ENCODE measurements at places on chromosomes 6 and 20. TPM values are rescaled to one million over a fixed set of nuclear protein-coding genes. Genes with fewer than 3 reads are reported as not detected.

Gene OR2H2
- total RNA-seq = not detected

Gene SLC35B3
- 12.6 TPM for total RNA-seq

DNA sequence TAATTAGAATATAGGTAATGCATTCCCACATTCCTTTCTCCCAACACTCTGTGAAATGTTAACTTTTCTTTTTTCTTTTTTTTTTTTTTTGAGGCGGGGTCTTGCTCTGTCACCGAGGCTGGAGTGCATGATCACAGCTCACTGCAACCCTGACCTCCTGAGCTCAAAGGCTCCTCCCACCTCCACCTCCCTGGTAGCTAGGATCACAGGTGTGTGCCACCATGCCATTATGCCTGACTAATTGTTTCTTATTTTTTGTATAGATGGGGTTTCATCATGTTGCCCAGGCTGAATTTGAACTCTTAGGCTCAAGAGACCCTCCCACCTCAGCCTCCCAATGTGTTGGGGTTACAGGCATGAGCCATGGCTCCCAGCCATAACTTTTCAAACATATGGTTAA, 135.7 kb upstream of the SHLD1 start:
- no peak for DNase-seq

DNA sequence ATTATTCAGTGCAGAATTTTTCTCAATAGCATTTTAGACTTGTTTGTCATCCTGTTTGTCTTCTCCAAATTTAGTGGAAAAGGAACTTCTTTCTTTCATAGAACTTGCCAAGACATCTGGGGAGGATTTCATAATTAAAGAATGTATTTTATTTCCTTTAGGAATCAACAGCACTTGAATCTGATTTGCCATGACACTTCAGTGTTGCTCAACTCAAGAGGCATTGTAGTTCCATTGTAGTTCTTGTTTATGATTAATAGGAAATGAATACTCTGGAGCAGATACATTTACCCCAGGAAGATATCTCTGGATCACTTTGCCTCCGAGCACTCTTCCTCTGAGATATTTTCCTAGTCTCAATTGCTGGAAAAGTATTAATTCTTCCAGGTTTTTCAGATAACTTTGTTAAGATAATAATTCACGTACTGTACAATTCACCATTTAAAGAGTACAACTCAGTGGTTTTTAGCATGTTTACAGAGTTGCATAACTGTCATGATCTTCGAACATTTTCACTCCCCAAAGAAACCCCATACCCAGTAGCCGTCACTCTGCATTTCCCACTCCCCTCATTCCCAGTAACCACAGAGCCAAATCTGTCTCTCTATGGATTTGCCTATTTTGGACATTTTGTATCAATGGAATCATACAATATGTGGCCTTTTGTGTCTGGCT, 29.7 kb downstream of the AKAP12 start:
- DNase-seq = no peak

DNA sequence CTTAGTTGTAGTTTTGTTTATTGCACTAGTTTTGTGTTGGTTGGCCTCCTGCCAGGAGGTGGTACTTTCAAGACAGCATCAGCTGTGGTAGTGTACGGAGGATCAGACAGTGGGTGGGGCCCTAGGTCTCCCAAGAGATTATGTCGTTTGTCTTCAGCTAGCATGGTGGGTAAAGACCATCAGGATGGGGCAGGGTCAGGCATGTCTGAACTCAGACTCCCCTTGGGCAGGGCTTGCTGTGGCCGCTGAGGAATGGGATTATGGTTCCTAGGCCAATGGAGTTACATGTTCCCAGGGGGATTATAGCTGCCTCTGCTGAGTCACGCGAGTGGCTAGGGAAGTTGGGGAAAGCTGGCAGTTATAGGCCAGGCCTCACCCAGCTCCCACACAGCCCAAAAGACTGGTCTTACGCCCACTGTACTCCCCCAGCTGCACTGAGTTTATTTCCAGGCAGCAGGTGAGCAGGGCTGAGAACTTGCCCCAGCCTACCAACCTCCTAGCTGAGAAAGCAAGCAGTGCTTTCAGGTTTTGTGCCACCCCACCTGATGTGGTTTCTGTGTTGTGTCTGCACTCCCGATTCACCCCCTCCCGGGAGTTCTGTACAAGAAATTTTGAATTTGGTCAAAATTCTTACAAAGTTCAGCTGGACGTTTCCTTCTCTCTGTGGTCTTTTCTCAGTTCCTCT, 24.7 kb downstream of the ZSCAN31 start:
- no peak for DNase-seq

DNA sequence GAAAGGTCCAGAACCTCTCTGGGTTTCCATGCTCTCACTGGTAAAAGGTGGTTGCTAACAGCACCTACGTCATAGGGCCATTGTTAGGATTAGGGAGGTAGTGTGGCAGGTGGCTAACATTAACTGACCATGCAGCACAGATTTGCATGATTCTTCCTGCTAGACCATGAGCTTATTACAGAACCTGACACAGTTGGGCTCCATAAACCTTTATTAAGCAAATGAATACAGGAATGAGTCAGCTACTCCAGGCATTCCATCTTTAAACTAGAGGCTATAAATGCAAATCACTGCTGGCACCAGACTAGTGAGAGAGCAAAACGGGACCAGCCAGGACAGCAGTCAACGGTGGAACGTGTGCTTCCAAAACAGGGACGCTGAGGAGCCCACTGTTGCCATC, 440.1 kb downstream of the PTPRT start:
- DNase-seq = no peak
